ENCODE measurements at places on chromosomes 4 and X.

- DNase-seq = no peak
Measured at GRCh38 chr4:25513814-25514213, 136.8 kb downstream of the ANAPC4 start.

DNA sequence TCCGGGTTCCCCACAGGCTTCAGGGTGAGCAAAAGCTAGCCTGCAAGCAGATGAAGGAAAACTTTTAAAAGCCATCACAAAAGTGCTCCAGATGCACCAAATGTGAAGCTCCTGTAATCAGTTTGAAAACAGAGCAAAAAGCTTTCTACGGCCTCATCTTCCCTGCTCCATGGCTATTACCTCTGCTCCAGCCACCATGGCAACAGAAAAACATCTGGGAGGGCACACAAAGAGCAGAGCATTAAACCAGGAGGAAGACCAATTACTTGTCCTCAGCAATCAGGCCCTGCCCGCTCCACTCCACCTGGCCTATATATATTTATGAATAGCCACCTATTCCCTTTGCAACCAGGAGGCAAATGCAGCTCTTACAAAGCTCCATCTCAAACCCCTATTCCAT is 33.6 kb downstream of the TMEM154 start:
- no peak for DNase-seq

DNA sequence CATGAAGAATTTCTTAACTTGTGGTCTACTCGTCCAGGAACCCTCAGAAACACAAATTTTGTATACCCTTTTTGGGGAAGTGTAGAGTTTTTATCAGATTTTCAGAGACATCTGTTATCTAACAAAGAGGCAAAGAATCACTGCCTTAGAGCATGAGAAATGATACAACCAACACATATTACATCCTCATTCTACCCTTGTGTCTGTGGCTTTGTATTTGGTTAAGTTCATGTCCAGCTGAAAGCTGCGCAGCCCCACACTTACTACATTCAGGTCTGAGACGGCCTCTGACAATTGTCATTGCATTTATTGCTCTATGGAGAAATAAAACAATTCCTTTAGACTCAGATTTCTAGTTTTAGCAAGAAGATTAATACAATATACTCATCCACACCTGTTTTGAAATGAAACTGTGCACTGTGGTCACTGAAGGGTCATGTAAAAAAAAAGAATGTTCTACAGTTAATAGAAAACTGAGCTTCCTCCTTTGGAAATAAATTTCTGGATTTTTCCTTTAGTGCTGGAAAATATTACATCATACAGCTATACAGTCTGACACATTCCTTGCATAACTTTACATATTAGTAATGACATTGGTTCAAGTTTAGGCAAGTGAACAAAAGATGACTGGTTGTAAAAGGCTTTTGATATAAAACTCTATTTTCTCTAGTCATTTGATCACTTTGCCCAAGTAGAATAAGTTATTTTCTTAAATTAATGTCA is 39.8 kb downstream of the GLRB start:
- DNase-seq = no peak

- DNase-seq = no peak
Measured at GRCh38 chr4:36183665-36184393, 60.5 kb downstream of the ARAP2 start.

GRCh38 chr4:102614801-102615200 is 113.6 kb downstream of the NFKB1 start:
- no peak for DNase-seq

- no peak for DNase-seq
Measured at GRCh38 chrX:140697618-140698017, 11.9 kb upstream of the LINC00632 start.

GRCh38 chr4:48237996-48238645 is 31.5 kb downstream of the TEC start:
- no peak for DNase-seq

GRCh38 chr4:7979652-7979968 is 39.9 kb upstream of the AFAP1 start:
- DNase-seq = no peak

DNA sequence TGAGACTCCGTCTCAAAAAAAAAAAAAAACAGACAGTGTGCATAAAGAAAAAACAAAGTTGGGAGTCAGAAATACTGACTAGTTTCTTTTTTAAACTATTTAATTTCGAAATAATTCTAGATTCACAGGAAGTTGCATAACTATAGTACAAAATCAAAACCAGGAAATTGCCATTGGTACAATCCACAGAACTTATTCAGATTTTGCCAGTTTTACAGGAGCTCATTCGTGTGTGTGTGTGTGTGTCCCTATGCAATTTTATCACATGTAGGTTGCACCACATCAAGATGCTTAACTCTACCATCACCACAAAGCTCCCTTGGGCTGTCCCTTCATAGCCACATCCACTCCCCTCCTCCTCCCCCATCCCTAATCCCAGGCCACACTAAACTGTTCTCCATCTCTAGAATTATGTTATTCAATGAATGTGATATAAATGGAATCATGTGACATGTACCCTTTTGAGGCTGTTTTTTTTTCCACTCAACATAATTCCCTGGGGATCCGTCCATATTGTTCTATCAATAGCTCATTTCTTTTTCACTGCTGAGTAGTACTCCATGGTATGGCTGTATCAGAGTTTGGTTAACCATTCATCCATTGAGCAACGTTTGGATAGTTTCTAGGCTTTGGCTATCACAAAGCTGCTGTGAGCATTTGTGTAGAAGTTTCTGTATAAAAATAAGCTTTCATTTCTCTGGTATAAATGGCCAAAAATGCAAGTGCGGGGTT is 16.3 kb upstream of the DDX3X start:
- DNase-seq = no peak

DNA sequence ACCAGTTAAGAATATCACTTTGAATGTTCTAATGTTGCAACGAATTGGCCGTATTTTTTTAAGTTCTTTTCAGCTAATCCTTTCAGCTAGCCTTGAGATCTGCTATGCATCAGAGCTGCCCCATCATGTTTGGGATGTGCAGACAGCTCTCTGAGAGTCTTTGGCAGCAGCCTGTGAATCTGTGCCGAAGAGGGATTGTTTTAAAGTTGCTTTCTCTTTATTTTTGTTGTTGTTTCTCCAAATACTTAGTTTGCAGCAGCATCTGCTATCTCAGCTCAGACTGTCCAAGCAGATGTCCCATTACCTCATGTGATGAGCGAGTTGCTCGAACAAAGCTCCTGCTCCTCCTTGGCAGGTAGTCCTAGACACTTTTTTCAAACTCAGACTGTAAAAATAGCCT is 1002.5 kb upstream of the INTU start:
- no peak for DNase-seq

DNA sequence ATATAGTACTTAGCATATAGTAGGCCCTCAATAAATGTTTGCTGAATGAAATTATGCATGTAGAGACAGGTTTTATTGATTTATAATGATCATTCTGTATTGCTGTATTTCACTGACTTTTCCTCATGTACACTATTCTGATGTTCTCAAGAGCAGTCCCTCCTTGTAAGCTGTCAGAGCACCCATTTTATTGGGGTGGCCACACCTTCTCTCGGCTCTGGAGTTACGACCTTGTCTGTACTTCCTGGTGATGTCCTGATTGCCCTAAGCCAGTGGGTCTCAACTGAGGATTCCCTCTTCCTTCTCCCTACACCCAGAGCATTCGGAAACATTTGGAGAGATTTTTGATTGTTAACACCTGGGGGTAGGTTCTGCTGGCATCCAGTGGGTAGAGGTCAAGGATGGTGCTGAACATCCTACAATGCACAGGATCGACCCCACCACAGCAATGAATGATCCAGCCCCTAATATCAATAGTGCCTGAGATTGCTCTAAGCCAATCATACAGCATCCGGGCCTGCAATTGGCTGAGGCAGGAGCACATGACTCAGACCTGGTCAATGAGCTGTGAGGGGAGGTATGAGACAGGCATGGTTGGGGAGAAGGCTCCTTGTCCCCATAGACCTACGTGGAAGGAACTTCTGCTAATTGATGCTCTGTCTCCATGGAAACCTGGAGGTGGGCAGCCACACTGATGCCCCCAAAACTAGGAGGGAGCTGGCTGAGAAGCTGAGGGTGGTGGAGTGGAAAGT is 58.8 kb downstream of the CLDN34 start:
- DNase-seq = no peak

- DNase-seq = peak; percentile 1
Measured at GRCh38 chr4:110970642-110971041, 347.8 kb upstream of the PITX2 start.

- no peak for DNase-seq
Measured at GRCh38 chrX:10045327-10046000, 78.3 kb downstream of the CLDN34 start.

DNA sequence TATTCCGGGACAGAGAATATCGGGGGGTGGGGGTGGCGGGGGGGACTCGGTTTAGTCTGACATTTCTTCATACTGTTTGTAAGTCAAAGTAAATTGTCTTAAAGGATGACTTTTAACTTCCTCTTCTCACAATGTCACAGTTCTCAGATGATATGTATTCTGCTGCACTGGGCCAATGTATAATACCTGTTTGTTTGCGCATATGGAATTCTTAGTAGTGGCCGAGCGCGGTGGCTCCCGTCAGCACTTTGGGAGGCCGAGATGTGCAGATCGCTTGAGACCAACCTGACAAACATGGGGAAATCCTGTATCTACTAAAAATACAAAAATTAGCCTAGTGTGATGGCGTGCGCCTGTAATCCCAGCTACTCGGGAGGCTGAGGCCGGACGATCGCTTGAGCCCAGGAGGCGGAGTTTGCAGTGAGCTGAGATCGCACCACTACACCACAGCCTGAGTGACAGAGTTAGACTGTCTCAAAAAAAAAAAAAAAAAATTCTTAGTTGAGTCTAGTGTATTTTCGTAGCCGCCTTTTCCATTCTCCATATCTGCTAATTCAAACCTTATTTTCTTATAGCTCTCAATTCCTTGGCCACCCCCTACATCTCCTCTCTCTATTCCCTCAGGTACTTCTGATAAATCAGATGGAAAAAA is 851 bp downstream of the POLR2B start:
- no peak for DNase-seq

- DNase-seq = no peak
Measured at GRCh38 chr4:158192439-158193158, 17.7 kb upstream of the TMEM144 start.

GRCh38 chr4:166386491-166387360 is 513.7 kb downstream of the TLL1 start:
- DNase-seq = no peak

DNA sequence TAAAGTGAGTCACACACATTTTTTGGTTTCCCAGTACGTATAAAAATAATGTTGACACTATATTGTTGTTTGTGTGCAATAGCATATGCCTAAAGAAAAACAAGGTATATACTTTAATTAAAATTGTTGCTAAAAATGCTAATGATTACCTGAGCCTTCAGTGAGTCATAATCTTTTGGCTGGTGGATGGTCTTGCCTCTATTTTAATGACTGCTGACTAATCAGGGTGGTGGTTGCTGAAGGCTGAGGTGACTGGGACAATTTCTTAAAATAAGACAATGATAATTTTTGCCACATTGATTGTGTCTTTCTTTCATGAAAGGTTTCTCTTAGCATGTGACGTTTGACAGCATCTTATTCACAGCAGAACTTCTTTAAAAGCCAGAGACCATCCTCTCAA is 21.0 kb upstream of the ANXA10 start:
- DNase-seq = no peak

DNA sequence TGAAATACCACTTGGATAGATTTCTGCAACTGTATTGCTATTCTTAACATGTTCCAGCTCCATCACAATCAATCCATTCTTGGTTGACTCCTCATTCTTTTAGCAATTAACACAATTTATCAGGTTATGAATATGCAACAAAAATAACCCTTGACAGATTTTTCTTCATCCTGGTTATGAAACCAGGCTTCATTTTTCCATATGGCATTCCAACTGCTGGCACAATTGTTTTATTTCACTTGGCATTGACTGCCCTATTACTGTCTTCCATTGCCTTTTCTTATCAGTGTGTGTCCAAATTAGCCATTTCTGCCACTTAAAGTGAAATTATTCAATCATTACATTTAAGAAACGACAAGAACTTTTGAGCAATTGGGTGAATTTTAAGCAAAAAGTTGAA is 388.8 kb upstream of the EPHA5 start:
- no peak for DNase-seq

- DNase-seq = no peak
Measured at GRCh38 chr4:128832243-128832625, 22.7 kb downstream of the JADE1 start.

DNA sequence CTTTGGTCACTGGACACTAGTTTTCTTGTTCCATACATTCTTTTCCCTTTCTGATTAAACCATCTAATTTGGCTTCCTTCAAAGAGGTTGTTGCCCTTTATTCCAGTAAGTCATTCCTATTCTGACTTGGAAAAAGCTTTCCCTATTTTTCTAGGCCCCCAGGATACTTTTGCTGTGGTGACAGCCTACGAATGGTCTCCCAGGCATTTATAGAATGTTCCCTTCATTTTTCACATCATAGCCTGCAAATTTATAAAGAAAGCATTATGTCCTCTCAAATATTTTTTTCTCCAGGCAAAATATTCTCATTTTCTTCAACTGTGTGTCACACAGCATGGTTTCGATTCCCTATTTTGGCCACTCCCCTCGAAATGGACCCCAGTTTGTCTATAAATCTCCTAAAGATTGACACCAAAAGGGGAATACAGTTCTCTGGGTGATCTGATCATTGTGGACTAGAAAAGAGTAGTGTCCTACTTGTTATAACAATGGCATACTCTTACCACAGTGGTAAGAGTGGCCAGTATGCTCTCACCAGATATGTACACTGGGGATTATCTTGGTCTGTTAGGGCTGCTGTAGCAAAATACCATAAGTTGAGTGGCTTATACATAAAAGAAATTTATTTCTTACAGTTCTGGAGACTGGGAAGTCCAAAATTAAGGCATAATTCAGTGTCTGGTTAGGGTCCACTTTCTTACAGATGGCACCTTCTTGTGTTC is 41.5 kb upstream of the BMP2K start:
- no peak for DNase-seq

DNA sequence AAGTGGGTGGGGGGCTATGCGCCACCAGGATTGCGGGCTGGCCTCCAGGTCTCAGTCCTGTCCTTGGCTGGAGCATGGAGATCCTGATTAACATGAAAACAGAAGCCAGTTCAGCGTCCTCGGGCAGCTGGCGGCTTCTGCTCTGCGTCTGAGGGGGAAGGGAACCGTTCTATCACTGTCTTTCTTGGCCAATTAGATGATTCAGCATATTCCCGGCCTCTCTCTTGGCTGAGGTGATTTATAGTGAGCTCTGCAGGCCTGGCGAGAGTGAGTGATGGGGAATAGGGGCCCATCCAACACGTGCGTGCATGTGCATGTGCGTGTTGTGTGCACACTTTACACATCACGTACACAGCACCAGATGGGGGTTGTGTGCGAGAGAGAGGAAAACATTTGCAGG is 145.8 kb upstream of the ATP6AP2 start:
- no peak for DNase-seq

GRCh38 chr4:81495345-81495744 is 23.6 kb upstream of the RASGEF1B start:
- no peak for DNase-seq

All from NK-92 treated with Interleukin-12 subunit alpha and Interleukin-12 subunit beta, amount 100 ng/mL, for 24 hours (cell line).